Stimulated activated naive B cell treated with anti-CD40 and anti-IgM and Interleukin-4, amounts not matched to agents 10 μg/mL and 1 μg/mL and 100 μg/mL, for 72 hours (primary cell): ENCODE measurements at places on chromosomes 16 and 17.

GRCh38 chr17:41029633-41030245 lies at the start of gene KRTAP1-4:
Gene KRTAP1-4 (minus strand): TSS chr17:41030195. CDS start chr17:41030078, 117 bp downstream.
- no peak within 1 kb of the TSS for H3K4me3 ChIP-seq
- DNase-seq: no peak
- H3K4me1 ChIP-seq: no peaks in the 10 kb centered on the region
- peaks cover 18% of the 10 kb centered on the region for H3K27me3 ChIP-seq
- no peak within 1 kb of the TSS for H3K27ac ChIP-seq

DNA sequence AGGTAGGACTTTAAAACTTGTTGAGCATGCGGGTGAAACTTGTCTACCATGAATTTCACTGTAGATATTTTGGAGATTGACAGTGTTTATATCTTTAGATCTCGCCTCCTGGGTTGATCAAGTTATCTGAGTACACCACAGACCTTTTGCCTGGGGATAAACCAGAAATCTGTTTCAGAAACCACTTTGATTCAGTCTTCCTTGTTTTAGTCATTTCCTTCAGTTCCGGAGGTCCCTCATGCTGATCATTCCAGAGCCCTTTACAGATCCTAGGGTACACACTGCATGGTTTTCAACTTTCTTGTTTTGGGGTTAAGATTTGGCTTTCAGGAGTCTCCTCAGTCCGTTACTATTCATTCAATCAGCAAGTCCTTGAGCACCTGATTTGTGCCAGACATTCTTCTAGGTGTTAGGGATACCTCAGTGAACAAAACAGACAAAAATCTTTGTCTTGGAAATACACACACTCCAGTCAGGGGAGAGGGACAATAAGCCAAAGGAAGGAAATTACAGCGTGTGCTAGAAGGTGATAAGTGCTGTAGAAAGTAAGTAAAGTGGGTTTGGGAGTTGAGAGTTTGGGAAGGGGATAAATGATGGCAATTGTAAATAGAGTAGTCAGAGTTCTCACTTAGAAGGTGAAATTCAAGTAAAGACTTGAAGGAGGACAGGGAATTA lies 12.2 kb downstream of the NOD2 start:
- H3K36me3 ChIP-seq: peaks cover 55% of the 10 kb centered on the region
- H3K27ac ChIP-seq: no peak overlapping the region
- H3K4me1 ChIP-seq: peaks cover 68% of the 10 kb centered on the region
- no peak overlapping the region for H3K4me3 ChIP-seq
- H3K27me3 ChIP-seq: no peaks in the 10 kb centered on the region
- no peak for DNase-seq

GRCh38 chr17:18129041-18129502 lies 20.5 kb downstream of the MYO15A start:
- no peaks in the 10 kb centered on the region for H3K36me3 ChIP-seq
- no peak overlapping the region for H3K27ac ChIP-seq
- DNase-seq: no peak
- no peak overlapping the region for H3K4me3 ChIP-seq
- no peaks in the 10 kb centered on the region for H3K27me3 ChIP-seq
- H3K4me1 ChIP-seq: no peaks in the 10 kb centered on the region

GRCh38 chr17:57471868-57472368 lies 215.6 kb downstream of the MSI2 start:
- no peak for DNase-seq
- H3K4me3 ChIP-seq: no peak overlapping the region
- peak overlapping the region; percentile 20 for H3K27ac ChIP-seq
- H3K4me1 ChIP-seq: peaks cover 39% of the 10 kb centered on the region
- H3K36me3 ChIP-seq: peaks cover 18% of the 10 kb centered on the region
- no peaks in the 10 kb centered on the region for H3K27me3 ChIP-seq

- no peak for DNase-seq
- no peak overlapping the region for H3K4me3 ChIP-seq
- peaks cover 14% of the 10 kb centered on the region for H3K36me3 ChIP-seq
- no peaks in the 10 kb centered on the region for H3K27me3 ChIP-seq
These were observed 2.8 kb downstream of the RAB40C start for GRCh38 chr16:592518-593306.

DNA sequence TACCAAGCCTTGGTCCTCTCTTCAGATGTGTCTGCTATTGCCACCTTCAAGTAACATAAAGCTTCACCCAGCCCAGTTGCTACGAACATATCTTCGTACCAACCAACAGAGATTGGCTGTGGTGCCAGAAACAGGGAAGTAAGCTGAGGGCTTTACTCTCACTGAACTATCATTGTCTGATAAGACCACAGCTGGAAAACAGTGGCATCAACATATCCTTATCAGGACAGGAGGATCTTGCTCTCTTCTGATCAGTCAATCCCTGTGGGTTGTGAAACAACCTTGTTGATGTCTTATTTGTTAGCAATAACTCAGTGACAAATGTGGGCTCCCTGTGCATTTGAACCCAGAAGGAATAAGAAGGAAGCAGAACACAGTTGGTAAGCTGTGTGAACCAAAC lies 446.3 kb upstream of the MAF start:
- no peaks in the 10 kb centered on the region for H3K27me3 ChIP-seq
- DNase-seq: no peak
- no peaks in the 10 kb centered on the region for H3K4me1 ChIP-seq
- H3K4me3 ChIP-seq: no peak overlapping the region
- no peak overlapping the region for H3K27ac ChIP-seq
- no peaks in the 10 kb centered on the region for H3K36me3 ChIP-seq
